ENCODE measurements at places on chromosomes 16 and 17.
A peak's percentile ranks its signal among the peaks of the same experiment; 100 is the strongest.

GRCh38 chr16:72891291-72892227 lies 156.4 kb downstream of the ZFHX3 start:
- DNase-seq = no peak

GRCh38 chr16:47777220-47777619 lies 316.1 kb downstream of the PHKB start:
- DNase-seq = peak; percentile 13

- DNase-seq = no peak
Observed at GRCh38 chr16:84497418-84498222, 6.8 kb downstream of the MEAK7 start.

DNA sequence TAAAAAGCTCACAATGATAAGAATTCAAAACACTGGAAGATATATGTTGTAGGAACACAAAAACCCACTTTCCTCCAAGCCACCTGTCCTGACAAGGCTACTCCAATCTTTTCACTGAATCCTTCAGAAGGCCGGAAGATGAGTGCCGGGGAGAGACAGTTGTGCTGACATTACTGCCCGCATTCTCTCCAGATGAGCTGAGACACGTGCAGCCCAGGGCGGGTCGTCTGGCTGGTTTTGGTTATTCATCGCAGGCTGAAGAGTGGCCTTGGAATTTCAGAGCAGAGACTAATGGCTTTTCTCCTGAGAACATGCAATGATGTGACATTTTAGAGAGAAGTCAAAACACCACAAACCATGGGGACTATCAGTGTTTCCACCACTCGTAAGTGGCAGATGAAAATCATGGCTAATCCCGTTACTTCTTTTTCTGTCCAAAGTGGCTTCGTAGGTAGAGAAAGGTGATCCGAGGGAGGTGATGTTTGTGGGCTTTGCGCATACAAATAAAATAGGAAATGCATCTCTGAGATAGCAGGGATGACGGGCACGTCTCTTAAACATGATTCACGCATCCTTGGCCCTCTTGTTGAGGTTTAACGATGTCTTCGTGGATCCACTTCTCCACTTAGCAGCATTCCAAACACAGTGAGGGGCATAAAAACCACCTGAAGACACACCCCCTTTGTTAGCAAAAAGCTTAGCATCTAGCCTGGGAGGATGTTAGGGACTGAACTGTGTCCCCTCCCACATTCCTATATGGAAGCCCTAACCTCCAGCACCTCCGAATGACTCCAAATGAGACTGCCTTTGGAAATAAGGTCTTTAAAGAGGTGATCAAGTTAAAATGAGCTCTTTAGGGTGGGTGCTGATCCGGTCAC lies 134.0 kb downstream of the IRX3 start:
- no peak for DNase-seq

DNA sequence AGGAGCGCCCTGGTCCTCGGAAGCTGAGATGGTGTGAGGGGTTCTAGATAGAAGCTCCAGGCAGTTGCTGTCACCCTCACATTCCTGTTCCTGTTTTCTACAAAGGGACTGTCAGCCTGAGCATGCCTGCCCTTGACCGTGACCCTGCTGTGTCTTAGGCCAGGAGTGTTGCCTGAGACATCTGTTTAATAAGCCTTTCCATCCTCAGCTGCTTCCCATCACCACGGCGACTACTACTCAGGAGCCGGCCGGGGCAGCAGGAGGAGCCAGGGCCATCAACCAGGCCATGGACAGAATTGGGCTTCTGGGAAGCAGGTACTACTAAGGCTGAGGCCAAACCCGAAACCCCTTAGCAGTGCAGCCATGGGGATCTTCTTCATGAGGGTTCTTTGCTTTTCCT lies 151.4 kb downstream of the KATNIP start:
- DNase-seq = no peak

- DNase-seq = no peak
Observed at GRCh38 chr17:60168654-60169053, 18.9 kb downstream of the CA4 start.

DNA sequence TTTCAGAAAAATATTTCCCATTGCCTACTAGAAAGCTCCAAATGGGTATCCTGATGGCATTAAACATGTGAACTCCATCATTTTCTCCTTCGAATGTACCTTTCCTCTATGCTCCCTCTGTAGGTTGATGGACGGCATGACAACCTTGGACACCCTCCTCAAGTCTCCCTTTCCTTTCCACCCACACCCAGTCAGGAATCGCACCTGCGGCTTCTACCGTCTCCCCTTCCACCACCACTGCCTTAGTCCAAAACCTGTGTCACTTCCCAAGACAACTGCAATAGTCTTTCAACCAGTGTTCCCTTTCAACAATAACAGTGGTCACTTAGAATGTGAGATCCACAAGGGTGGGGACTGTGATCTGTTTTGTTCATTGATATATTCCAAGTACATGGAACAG lies 233.1 kb upstream of the AXIN2 start:
- no peak for DNase-seq

- DNase-seq = no peak
Observed at GRCh38 chr17:14201021-14201987, 35.4 kb downstream of the CDRT15 start.

DNA sequence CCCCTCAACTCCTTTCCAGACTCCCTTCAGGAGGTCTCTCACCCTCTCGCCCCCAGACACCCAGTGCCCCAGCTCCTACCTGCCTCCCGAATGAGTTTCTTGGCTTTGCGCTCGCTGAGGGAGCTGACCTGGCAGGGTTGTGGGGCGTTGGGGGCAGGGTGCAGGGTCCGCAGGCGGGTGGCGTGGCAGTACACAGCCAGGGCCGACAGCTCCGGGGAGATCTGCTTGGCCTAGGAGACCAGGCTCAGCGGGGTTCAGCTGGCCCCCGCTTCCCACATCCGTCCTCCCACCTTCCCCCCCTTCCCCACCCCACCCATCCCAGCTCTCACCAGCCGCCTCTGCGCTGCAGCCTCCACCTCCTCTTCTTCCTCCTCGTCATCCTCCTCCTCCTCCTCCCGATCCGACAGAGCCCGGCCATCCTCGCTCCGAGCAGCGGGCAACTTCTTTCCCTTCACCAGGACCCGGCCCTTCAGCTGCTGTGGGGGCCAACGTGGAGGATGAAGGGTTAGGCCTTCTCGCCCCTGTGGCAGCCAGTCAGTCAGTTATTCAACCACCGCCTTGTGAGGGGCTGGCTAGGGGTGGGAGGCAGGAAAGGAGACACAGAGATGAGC lies 17.2 kb downstream of the PLCD3 start:
- no peak for DNase-seq

GRCh38 chr17:34503528-34504195 lies 75.7 kb upstream of the TMEM132E start:
- DNase-seq = no peak

All from hepatic stellate cell (primary cell).